ENCODE measurements at places on chromosomes 1 and 21.

GRCh38 chr21:46667741-46668380 is 32.4 kb downstream of the PRMT2 start:
- DNase-seq, result no peak

DNA sequence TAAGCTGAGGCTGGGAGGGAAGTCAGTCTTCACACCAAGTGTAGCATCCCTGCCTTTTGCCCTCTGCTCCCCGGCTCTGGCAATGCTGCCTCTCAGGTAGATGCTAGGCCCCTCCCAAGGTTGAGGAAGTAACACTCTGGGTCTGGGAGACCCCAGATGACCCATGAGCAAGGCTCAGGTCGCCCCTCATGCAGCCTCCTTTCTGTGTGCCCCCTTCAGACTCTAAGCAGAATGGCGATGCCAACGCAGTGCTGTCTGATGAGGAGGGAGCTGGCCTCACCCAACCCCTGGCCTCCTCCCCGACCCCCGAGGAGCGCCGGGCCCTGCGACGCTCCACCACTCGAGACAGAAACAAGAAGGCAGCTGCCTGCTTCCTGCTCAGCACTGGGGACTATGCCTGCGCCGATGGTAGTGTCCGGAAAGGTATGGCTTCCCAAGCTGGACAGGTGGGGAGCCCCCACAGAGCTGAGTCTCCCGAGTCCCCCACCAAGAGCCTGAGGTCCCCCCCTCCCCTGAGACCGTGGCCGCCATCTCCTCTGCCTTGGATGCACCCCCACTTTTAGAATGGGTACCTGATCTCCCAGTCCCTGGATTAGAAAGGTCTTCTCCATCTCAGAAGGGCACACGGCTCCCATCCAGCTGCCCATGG is 15.8 kb downstream of the KCNC4 start:
- no peak for DNase-seq

DNA sequence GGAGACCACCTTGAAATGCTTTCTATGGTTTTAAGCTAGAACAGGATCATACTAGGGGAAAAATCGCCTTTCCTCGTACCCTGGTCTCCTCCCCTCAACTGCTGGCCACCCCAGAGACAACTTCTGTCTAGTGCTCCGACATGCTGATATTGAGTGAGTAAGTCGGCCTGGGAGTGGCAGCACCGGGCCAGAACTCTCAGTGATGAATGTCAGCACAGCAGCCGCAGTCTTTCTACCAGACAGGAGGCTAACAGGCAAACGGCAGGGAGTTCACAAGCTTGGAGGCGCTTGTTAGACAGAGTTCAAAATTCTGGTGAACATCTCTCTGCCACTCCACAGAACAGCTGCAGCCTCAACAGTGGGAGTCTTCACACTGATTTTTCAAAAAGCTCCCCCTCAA is 716.9 kb downstream of the ADGRL2 start:
- DNase-seq, result no peak

- no peak for DNase-seq
Measured at GRCh38 chr1:204255966-204256365, 42.2 kb upstream of the GOLT1A start.

DNA sequence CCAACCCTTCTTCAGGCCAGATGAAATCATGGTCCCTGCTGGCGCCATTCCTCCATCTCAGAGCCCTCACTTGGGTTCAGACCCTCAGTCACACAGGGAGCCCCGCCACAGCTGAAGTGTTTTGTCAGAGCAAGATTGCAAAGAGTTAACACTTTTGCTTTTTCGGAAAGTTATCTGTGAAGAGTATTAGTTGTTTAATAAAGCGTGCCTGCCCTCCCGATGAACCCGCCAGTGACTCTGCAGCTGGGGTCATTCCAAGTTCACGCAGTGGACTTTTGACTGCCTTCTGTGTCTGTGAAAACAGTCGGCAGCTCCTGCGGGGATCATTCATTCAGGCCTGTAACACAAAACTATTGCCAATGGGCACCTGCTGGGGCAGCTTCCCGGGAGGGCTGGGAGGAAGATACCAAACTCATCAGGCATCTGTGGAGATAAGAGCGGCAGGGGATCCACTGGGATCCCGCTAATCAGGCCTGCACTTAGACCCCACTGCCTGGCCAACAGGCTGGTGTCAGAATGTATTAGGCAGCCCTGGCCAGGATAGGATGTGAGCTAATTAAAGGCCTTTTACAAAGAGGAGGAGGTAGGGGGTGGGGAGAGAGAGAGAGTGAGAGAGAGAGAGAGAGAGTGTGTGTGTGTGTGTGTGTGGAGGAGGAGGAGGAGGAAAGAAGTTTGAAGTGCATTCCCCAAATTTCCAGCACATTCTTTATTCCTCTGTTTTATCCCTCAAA is 184.5 kb downstream of the DHRS3 start:
- peak; percentile 22 for DNase-seq

- no peak for DNase-seq
Measured at GRCh38 chr1:246765521-246765920, 41.3 kb downstream of the SCCPDH start.

DNA sequence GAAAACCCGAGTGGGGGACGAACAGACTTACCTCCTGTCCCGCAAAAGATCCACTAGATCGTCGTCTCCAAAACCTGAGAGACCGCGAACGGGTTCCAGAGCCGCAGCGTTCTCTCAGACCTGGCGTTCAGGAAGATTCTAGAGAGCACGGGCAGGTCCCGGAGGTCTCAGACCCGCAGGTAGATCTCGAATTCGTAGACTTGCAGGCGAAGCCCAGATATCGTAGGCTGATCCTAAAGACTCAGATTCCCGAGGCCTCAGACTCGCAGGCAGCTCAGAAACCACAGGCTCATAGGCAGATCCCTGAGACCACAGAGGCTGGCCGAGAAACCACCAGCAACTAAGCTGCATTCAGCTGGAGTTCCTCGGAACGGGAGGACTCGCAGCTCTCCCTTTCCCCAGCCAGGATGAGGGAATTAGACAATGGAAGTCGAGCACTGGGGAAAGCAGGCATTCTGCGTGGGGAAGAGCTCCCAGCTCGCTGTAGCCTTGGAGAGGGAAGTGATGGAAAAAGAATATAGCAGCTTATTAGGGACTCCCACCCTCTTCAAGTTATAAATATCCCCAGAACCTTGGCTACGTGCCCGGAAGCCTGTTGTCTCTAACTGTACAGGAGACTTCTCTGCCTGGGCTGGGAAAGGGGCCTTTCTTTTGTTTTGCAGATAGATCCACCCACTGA is at the start of gene ZNF436:
ZNF436 (minus strand) TSS at position 502 of the 679 bp plus-strand sequence. CDS start 1,831 bp downstream, outside the sequence.
- no peak for DNase-seq

GRCh38 chr1:161905269-161905884 is 118.3 kb downstream of the OLFML2B start:
- peak; percentile 31 for DNase-seq

DNA sequence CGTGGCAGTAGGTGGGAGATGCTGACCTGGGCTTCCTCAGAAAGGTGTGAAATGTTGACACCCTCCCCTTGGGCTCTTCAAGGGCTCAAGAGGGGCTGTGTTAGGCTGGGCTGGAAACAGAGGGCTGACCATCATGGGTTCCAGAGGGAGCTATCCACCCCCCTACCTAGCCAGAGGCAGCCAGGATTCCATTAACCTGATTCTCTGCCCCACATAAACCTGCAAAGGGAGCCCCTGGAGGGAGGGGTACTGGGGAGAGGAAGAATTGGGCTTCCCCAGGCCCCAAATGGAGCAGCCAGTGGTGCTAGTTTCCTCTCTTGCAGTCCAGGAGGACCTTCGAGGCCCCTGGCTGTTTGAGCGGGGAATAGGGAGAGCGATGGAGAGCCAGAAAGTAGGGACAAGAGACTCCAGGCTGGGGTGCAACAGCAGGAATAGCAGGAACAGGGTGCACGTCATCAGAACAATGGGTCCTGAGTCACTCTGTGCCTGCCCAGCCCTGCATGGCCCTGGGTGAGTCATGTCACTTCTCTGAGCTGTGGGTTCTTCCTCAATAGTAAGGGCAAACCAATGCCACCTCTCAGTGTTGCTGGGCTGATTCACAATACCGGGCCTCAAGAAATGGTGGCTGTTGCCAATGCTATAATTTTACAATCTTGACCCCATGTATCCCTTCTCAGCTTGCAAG is 121.2 kb downstream of the EPHB2 start:
- peak; percentile 94 for DNase-seq

- no peak for DNase-seq
Measured at GRCh38 chr1:10561497-10561896, 86.7 kb downstream of the PEX14 start.

- DNase-seq, result no peak
Measured at GRCh38 chr1:75130865-75131564, 3.2 kb upstream of the LHX8 start.

DNA sequence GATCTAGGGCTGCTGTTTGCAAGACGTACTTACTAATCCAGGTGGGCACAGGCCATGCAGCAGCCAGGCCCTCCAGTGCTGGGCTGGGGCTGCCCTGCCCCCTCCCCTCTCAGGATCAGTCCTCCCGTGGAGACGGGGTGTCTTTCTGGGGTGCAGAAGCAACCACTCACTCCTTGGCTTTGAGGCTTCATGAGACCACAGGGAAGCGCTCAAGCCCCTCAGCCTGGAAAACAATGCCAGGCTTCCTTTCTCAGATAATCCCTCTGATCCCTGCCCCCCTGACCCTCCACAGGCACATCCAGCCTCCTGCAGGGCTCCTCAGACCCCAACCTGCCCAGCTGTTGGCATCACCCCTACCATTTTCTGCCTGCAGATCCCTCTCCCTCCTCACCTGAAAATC is 13.9 kb upstream of the C2CD2 start:
- no peak for DNase-seq

DNA sequence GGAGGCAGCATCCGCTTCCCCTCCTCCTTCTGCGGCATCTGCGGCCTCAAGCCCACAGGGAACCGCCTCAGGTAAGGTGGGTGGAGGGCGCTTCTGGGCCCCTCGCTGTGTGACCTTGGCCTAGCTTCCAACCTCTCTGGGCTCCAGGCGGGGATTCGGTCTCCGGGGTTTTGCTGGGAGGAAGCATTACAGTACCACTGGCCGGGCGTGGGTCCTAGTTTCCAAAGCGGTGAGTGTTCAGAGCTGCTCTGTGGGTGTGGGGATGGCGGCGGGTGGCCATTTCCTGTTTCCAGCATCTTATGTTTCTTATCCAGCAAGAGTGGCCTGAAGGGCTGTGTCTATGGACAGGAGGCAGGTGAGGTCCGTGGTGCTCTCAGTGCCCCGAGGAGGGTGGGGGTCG is 11.6 kb downstream of the FAAH start:
- no peak for DNase-seq

GRCh38 chr21:18384771-18385170 is 18.8 kb downstream of the TMPRSS15 start:
- DNase-seq, result no peak

DNA sequence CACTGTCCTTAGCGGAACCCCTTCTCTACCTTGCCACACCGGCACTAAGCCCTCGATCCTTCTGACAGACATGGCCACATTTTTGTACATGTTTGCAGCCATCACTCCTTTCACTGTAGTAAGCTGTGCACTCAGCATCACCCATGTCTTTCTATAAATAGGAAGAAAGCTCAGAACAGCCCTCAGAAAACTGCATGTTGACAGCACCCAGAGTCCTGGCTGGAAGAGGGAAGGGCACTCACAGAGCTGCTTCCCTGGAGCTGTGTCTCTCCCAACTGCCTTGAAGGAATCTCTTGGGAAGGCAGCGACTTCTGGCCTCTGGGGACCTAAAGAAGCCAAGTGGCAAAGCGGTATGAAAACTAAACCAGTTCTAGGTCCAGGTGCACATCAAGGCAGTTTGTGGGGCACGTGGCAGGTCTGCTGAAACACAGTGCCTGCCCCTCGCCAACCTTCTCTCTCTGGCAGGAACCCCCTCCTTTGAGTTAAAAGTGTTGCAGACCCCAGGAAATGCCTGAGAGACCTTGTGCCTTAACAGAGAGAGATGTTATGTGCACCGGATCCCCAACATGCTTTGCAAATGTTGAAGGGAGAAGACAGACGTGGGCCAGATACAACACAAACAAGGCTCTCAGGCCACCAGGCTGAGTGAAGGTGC is 41.9 kb upstream of the H6PD start:
- DNase-seq, result no peak

DNA sequence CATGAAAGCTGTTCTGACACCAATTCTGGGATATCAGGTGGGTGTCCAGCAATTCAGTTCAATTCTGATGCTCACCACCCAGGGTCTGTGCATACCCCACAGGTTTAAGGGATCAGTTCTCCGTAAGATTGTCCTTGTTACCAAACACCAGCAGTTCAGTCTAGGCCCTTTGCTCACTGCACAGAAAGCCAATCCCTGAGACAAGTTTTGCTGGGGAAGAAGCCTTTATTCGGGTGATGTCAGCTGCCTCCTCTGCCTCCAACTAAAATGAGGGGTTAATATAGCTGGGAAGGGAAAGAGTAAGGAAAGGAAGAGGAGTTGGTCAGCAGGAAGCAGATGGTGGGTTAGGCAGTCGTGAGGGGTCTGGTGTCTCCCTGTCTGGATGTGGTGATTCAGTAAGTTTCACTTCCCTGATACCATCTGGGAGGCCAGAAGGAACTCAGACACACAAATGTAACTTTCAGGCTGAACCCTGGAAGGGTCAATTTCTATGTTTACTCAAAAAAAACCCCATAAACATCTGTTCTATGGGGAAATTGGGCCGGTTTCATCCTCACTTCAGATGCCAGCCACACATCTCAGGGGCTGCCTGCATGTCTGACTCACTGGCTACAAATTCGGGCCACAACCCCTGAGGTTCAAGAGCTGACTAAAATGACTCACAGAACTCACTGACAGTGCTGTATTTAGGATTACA is 83.3 kb upstream of the PGBD5 start:
- no peak for DNase-seq

- DNase-seq, result no peak
Measured at GRCh38 chr1:50265790-50266314, 157.1 kb downstream of the ELAVL4 start.

- no peak for DNase-seq
Measured at GRCh38 chr1:25903986-25904385, 2.2 kb downstream of the STMN1 start.

DNA sequence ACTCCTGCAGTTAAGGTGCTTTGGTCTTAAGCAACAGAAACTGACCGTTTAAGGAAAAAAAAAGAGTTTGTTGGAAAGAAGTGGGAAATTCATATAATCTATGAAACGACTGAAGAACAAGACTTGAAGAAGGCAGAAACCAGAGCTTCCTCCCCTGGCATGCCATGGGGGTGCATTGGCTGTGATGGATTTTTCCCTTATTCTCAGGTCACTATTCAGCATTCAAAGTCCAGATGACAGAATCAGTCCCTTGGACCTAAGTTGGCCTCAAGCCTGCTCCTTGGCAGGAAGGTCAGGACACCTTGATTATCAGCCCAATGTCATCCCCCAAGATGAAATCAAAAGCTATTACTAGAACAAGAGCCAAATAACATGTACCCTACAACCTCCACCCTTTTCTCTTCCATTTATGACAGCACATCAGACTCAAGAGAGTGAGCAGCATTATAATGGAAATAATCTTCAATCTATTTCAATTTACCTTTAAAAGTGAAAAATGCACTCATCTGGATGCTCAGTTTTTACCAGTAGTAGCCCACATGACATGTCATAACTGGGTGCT is 15.8 kb upstream of the TMEM9 start:
- no peak for DNase-seq

- DNase-seq, result no peak
Measured at GRCh38 chr1:110542725-110543124, 23.8 kb upstream of the KCNA10 start.

- no peak for DNase-seq
Measured at GRCh38 chr1:54666333-54666732, 24.7 kb downstream of the MROH7 start.
